Epithelial cell of proximal tubule (primary cell): ENCODE measurements at places on chromosomes 7 and 10. TPM values are rescaled to one million over a fixed set of nuclear protein-coding genes. Genes with fewer than 3 reads are reported as not detected.

Gene LANCL2
- total RNA-seq, result 16.3 and 29.2 TPM in 2 replicates

DNA sequence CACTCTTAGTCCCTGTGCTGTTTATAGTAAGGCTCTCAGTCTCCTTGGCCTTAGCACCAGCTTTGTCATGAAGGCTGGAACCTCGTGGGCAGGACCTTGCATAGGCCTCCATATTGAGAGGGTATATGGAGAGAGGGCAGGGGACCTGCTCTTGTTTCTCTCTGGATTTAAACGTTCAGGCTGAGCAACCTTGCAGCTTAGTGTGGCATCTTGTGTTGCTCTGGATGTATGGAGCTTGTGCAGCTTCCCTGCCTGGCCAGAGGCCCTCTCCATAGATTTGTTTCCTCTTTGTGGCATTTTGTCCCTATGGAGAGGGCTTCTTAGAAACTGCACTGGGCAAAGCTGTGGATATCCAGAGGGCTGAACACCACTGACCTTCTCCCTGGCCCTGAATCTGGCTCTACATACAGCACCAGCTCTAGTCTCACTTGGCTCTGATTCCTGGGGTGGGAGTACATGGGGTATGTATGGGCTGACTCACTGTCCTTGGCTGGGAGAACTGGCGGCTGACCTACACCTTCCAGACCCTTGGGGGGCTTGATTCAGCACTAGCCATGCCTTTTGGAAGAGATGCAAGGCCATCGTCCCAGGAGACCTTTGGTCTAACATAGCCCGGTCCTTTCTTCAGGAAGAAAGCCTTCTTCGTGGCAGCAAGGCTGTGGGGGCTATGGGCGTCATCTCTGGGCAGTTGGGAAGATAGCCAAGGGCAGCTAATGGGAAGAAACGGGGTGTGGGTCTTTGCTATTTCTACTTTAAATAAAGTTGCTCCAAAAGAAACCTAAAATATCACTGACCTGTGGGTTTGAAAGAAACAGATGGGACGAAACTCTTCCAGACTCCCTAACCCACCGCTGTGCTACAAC is 30.5 kb downstream of the ITPRIP start:
- no peak for DNase-seq

DNA sequence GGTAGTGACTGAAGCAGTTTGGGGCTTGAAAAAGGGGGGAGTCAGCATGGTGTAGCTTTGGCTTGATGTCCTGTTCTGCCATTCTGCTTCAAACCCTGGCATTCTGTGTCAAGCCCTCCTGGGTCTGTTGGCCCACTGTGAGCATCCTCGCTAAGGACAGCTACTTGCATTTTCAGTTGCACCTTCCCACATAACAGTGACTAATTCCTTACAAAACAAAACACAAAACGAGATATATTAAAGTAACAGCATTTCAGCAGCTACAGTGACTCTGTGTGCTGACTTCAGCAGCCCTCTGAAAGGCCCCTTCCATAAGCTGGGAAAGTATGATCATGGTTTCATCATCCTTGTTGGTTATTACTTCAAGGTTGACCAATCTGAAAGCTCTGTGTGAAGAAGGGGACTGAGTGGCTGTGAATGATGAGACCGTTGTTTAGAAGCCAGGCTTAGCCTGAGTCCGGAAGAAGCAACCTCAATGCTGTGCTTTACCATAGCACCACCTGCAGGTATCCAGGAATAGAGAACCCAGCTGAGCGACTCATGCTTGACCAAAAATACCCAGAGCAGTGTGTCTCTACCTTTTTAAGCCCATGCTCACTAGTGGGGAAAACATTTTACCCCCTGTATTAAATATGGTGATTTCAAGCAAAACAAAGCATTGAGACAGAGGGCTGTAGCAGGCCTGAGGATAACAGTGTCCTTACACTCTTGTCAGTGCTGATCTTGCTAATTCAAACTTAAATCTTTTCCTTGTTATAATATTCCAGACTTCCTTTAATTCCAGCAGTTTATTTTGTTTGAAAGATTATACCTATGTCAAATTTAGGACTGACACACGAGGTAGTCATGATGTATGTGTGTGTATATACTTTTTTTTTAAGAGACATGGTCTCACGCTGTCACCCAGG is 42.6 kb upstream of the CC2D2B start:
- DNase-seq, result peak; percentile 30

- DNase-seq, result no peak
These were observed 13.0 kb downstream of the MCMBP start for GRCh38 chr10:119859420-119860258.

- DNase-seq, result no peak
These were observed 170.6 kb downstream of the LCOR start for GRCh38 chr10:97002670-97003069.

GRCh38 chr7:139441961-139442360 is 41.5 kb downstream of the KLRG2 start:
- DNase-seq, result no peak

GRCh38 chr7:132709971-132710567 is 133.8 kb upstream of the PLXNA4 start:
- DNase-seq, result no peak

GRCh38 chr10:61662794-61663259 is at the start of gene CABCOCO1:
CABCOCO1 (plus strand) TSS chr10:61662929; CDS start chr10:61662973, 44 bp downstream.
- DNase-seq, result no peak

GRCh38 chr10:118922226-118922625 is 107.3 kb upstream of the NANOS1 start:
- DNase-seq, result peak; percentile 4
